Activated CD4-positive, alpha-beta T cell treated with anti-CD3 and anti-CD28 coated beads, Interleukin-10, Interleukin-2, amounts not matched to agents 100 ng/mL and 50 ng/mL, durations not matched to agents 16 hours and 8 hours (primary cell): ENCODE measurements at places on chromosomes 16 and 17.
A peak's percentile ranks its signal among the peaks of the same experiment; 100 is the strongest.

DNA sequence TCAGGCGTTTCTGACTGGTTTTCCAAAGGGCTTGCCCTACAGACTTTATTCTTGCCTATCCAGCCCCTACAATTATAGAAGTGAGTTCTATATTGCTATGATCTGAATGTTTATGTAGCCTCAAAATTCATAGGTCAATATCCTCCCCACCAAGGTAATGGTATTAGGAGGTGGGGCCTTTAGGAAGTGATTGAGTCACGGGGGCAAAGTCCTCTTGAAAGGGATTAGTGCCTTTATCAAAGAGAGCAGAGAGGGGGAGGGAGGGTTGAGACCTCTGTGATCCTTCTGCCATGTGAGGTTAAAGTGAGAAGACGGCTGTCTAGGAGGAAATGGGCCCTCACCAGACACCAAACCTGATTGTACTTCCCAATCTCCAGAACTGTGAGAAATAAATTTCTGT is 931 bp upstream of the CPHXL start:
- DNase-seq = no peak

DNA sequence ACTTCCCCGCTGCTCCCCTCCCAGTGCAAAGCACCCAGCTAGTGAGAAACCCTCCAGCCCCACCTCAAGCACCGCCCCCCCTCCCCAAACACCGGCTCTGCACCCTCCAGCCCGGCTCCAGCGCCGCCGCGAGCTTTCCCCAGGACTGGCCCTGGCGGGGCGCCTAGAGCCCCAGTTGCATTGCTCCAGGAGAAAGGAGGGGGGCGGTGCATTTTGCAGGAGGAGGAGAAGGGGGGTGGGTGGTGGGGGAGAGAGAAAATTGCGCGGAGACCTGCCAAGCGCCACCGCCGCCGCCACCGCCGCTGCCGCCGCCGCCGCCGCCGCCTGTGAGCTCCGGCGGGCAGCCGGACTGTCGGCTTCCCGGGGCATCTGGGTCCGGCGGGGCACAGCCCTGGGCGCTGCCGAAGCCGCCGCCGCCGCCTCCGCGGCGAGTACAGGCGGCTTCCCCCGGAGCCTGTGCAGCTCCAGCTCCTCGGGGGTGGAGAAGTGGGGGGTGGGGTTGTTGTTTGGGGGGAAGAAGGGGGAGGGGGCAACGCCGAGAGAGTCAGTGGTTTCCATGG is 333 bp upstream of the NOG start:
- peak; percentile 21 for DNase-seq

GRCh38 chr17:39636587-39636926 is 387 bp upstream of the STARD3 start:
- no peak for DNase-seq

DNA sequence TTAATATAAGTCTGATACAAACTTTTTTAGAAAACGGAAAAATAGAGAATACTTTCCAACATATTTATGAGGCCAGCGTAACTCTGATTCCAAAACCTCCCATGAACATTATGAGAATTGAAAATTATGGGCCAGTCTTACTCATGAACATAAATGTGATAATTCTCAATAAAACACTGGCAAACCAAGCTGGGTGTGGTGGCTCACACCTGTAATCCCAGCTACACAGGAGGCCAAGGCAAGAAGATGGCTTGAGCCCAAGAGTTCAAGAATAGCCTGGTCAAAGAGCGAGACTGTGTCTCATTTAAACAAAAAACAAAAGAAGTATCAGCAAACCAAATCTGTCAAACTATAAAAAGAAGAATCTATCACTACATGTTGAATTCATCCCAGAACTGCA is 47.8 kb downstream of the CCDC57 start:
- no peak for DNase-seq

GRCh38 chr17:34242587-34243363 is 12.3 kb upstream of the CCL2 start:
- no peak for DNase-seq

GRCh38 chr17:81553616-81554181 is 1.5 kb upstream of the FAAP100 start:
- no peak for DNase-seq

DNA sequence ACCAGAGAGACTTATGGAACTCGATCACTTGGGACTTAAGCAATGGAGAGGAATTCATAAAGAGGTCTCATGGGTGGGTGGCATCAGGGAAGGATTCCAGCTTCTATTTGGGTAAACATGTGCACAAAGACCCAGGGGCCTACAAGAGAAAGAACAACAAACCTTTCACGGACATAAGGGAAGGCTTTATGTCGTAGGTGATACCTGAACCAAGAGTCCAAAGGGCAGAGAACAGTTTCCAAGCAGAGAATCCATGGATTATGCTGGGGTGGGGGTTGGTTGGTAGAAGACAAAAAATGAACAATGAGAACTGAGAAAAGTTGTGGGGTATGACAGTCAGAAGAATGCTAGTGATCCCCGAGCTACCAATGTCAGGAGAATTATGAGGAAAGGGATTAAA is 119.8 kb downstream of the CNTNAP4 start:
- no peak for DNase-seq

GRCh38 chr17:16288860-16289571 is 64.3 kb downstream of the CENPV start:
- no peak for DNase-seq

GRCh38 chr16:16933861-16934260 is 536.9 kb downstream of the XYLT1 start:
- DNase-seq = no peak

- DNase-seq = no peak
Observed at GRCh38 chr17:17860766-17861107, 24.0 kb upstream of the SREBF1 start.
